Airway epithelial cell (primary cell): ENCODE measurements at places on chromosomes 2 and 18. TPM values are rescaled to one million over a fixed set of nuclear protein-coding genes. Genes with fewer than 3 reads are reported as not detected.

The DSG1 gene
- total RNA-seq: 46.9 and 48.9 TPM in 2 replicates

The IWS1 gene
- total RNA-seq: 32.7 and 39.2 TPM in 2 replicates

The C2orf15 gene
- total RNA-seq: 1.5 and 1.6 TPM in 2 replicates

The CPS1 gene
- total RNA-seq: 10.8 TPM in 2 replicates

The TUBB8B gene
- total RNA-seq: not detected in 2 replicates

The TUBA3E gene
- not detected in 2 replicates for total RNA-seq
